ENCODE measurements at places on chromosomes 4 and X. TPM values are rescaled to one million over a fixed set of nuclear protein-coding genes. Genes with fewer than 3 reads are reported as not detected.

SATL1 gene
- polyA plus RNA-seq: 0.84 TPM

- no peak for DNase-seq
Measured at GRCh38 chrX:109733613-109734083, 591 bp upstream of the ACSL4 start.

RNF212 gene
- polyA plus RNA-seq: 13.2 TPM

- DNase-seq: no peak
Measured at GRCh38 chrX:98501426-98501825, 1617.7 kb downstream of the RPA4 start.

KLF8 gene
- polyA plus RNA-seq: 4.3 TPM

GRCh38 chr4:2084316-2084715 lies 25.2 kb downstream of the NAT8L start:
- DNase-seq: no peak

- no peak for DNase-seq
Measured at GRCh38 chr4:14177987-14178386, 550.5 kb upstream of the BOD1L1 start.

ARHGAP6 gene
- polyA plus RNA-seq: 14.4 TPM

- no peak for DNase-seq
Measured at GRCh38 chr4:184100297-184100885, 117.3 kb downstream of the ENPP6 start.

DNA sequence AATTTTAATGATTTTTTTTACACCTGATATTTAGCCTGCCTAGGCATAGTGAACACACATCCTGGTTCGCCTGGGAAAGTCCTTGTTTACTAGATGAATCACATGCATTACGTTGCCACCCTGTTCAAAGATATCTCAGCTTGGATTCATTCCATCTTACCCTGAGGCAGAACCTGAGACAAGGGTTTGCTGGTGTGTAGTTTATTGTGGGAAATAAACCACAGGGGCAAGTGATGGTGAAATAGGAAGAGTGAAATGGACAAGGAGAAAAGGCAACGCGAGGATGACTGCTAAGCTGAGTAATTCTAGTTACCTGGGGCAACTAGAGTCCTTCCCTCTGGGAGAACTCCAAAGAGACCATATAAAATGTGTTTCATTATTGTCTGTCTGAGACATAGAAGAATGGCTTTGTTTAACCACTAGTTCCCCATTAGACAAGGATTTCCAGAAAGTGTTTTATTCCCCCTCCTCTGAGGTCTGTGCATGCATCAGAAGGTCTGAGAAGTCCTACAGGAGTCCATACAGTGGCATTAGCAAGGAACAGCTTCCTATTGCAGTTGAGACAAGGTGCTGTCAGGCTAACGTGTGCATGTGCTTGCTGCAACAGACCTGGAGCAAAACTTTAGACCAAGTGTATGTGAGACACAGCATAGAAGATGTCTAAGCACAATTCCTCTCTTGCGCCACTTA lies 797.3 kb upstream of the FRG1 start:
- DNase-seq: no peak

BEND2 gene
- 0.03 TPM for polyA plus RNA-seq

NOP14 gene
- 31.9 TPM for polyA plus RNA-seq

MID1IP1 gene
- polyA plus RNA-seq: 19.4 TPM

DNA sequence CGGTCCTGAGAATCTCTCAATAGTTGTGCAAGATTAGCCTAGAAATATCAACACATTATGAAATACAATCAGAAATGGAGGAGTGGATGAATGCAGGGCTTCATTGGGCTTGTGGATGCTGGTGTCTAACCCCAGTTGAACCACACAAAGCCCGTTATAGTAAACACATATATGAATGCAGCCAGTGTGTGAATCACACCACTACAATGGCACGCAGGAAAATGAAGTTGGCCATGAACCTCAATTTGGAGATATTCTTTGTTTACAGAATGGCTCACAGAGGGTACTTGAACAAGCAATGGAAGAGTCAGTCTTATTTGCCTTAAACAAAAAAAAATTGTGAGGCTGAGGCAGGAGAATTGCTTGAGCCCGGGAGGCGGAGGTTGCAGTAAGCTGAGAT lies 57.8 kb downstream of the SOD3 start:
- DNase-seq: no peak

DNA sequence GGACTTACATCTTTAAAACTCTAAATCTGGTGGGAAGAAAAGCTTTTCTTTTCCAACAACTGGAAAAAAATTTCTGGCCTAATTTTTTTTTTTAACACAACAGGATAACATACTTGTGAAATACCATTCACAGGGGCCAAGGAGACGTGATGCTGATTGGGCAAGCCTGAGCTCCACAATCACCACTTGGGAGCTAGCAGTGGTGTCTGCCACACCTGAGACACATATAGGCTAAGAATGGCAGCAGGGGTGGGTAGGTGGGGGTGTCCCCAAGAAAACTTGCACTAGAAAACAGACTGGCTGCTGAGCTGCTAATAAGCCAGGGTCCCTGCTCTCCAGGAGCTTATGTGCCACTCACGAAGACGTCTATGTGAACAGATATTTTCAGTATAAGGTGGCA lies 5.6 kb upstream of the PKD2 start:
- DNase-seq: no peak

CETN2 gene
- polyA plus RNA-seq: 122 TPM

DNA sequence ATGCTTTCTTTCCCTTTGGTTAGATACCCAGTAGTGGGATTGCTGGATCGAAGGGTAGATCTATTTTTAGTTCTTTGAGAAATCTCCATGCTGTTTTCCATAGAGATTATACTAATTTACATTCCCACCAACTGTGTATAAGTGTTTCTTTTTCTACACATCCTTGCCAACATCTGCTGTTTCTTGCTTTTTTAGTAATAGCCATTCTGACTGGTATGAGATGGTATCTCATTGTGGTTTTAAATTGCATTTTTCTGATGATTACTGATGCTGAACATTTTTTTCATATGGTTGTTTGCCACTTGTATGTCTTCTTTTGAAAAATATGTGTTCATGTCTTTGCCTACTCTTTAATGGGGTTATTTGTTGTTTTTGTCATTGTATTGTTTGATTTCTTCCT lies 6.6 kb upstream of the AGA start:
- DNase-seq: no peak

DNA sequence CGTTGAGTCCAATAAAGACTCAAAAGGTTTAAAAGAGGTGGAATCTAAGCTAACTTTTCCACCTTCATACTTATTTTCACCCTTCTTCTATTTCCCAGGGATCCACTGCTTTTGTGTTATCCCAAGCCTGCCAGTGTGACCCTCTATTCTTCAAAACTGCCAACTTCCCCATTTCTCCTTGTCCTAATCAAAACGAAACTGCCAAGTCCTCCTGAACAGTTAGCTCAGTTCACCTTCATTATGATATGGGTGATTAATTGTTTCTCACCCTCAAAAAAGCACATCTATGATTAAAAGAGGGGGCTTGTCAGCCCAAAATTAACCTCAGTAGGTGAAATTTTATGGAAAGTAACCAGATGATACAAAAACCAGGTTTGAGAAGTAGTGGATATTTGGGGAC lies 108.4 kb downstream of the GUCY2F start:
- DNase-seq: no peak

DNA sequence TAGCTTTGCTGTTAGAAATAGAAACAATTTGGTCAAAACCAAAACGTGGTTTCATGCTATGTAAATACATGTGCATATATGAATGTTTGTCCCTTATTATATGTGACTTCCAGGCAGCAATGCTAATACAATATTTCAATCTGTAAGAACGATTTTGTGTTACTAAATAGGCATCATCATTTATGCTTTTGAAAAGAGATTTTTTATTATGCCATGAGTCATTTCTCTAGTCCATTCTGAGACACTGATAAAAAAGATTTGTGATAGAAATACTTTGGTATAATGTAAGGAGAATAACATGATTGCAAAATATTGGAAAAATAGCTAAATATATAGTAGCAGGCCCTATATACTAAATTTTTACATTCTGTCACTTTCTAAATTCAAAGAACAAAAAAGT lies 28.9 kb downstream of the SYNPO2 start:
- DNase-seq: no peak

NPY1R gene
- 24.0 TPM for polyA plus RNA-seq

DNA sequence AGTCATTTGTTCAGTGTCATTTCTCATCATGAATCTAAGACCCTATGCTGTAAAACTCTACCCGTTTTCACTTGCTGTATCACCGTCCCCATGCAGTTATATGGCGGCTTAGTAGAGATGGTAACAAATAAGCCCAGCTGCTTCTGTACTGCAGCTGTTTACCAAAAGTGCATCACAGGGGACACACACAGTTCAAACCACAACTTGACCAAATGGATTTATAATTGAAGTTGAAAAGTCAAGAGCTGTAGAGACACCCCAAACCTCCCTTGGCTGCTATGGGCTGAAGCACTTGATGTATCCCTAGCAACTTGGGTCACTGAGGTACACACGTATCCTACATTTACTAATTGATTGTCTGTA lies 219.0 kb upstream of the FGF13 start:
- DNase-seq: no peak

PRPS2 gene
- 87.3 TPM for polyA plus RNA-seq

IL9R gene
- 0.13 TPM for polyA plus RNA-seq

GAGE12F gene
- polyA plus RNA-seq: not detected

DNA sequence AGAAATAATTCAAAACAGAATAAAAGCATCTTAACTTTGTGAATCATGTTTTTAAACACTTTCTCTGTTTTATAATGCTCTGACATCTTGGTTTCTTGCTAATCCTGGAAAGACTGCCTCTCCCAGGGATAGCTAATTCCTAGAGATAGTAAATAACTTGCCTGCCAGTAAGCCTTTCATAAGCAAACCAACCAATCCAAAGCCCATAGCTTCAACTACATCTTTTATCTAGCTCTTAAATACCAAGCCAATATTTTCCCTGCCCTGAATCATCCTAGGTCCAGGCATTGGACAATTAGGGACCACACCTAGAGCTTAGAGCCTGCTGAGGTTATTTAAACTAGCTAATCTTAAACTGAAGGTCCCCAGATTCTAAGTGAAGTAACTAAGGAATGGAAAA lies 223.7 kb upstream of the DIPK2B start:
- no peak for DNase-seq

DNA sequence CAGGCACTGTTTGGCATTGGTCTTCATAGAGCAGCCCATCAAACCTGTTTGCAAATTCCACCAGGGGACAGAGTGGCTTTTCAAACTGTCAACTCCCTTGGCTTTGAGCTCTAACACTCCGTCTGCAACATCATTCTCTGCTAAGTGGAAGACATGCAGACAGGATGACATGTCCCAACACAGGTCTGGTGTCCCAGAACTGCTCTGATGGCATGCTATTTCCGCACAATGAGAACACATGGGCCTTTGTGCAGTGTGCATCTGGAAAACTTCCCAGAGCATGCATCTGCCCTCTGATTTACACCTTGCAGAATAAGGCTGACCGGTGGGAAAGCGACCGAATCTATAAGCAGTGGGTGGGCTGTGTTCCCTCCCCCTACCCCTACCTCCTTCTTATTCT lies 212.8 kb upstream of the GYPA start:
- no peak for DNase-seq

MAGEA12 gene
- polyA plus RNA-seq: not detected

POLN gene
- 5.2 TPM for polyA plus RNA-seq

DNA sequence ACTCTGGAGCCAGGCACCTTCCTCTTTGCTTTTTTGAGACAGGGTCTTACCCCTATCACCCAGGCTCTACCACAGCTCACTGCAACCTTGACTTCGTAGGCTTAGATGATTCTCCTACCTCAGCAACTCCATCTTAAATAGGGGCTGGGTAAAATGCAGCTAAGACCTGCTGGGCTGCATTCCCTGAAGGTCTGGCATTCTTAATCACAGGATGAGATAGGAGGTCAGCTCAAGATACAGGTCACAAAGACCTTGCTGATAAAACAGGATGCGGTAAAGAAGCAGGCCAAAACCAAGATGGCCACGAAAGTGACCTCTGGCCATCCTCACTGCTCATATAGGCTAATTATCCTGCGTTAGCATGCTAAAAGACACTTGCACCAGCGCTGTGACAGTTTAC lies 770.8 kb upstream of the PRKX start:
- DNase-seq: no peak

Data from left renal cortex interstitium (tissue), 4 donors.